ENCODE measurements at places on chromosomes 12 and 14.

DNA sequence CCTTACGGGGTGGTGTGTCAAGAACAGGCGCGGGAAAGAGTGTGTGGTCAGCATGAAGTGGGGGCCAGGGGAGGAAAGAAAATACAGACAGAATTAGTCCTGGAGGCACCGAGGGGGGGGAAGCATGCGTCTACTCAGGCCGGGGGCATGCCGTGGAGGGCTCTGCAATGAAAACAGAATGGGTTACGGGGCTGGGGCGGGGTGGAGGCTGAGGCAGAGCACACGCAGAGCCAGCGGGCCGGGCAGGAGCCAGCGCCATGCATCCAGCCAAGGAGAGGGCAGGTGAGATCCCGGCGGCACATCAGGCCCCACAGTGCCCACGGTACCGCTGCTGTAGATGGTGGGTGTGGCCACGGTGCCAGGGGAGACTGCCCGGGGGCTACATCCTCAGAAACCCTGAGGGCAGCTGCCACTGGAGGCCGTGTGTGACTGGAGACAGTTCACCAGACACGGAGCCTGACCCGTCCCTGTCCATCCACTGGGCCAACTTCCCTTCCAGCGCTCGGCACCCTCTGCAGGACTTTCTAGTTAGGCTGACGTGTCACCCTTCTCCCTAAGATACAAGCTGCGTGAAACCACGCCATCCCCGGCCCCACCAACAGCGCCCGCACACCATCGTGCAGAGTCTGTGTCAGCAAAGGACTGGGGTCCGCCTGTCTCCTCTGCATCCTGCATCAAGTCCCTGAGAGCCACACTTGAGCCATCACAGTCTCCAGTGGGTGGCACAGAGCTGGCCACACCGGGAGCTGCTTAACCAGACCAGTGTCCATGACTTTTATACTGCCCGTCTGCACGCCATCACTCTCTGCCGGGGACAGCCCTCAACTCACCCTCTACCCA, 87.4 kb downstream of the PIWIL1 start:
- DNase-seq: no peak

- no peak for DNase-seq
Observed at GRCh38 chr12:5988088-5988487, 43.0 kb upstream of the ANO2 start.

DNA sequence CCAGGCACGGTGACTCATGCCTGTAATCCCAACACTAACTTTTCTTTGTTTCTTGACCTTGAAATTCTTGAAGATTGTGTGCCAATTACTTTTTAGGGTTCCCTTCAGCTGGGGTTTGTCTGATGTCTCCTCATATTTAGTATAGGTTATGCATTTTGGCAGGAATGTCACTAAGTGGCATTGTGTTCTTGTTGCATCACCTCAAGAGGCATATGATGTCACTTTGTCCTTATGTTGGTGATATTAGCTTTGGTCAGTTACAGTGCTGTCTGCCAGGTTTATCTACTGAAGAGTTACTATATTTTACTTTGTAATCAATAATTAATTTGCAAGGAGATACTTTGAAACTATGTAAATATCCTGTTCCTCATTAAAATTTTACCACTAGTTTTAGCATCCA, 61.0 kb upstream of the BTG1 start:
- no peak for DNase-seq

DNA sequence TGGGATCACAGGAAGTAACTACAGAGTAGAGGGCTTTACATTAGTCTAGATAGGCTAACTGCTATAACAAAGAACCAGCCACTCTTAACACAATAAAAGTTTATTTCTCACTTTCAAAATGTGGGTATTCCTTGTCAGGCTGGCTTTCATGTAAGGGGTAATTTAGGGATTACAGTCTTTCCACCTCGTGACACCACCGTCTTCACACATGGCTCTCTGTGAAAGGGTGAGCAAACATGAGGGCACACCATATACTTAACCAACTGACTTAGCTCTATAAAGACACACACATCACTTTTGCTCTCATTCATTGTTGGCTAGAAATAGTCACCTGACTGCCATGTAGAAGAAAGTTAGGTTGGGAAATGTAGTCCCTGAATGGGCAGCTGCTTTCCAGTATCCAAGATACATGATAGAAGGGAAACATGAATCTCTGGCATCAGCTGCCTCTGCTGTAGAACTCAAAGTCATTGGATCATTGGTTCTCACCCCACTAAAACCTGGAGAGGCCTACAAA, 66.1 kb upstream of the CRY1 start:
- no peak for DNase-seq

- DNase-seq: no peak
Observed at GRCh38 chr12:131506426-131506825, 204.5 kb upstream of the SFSWAP start.

DNA sequence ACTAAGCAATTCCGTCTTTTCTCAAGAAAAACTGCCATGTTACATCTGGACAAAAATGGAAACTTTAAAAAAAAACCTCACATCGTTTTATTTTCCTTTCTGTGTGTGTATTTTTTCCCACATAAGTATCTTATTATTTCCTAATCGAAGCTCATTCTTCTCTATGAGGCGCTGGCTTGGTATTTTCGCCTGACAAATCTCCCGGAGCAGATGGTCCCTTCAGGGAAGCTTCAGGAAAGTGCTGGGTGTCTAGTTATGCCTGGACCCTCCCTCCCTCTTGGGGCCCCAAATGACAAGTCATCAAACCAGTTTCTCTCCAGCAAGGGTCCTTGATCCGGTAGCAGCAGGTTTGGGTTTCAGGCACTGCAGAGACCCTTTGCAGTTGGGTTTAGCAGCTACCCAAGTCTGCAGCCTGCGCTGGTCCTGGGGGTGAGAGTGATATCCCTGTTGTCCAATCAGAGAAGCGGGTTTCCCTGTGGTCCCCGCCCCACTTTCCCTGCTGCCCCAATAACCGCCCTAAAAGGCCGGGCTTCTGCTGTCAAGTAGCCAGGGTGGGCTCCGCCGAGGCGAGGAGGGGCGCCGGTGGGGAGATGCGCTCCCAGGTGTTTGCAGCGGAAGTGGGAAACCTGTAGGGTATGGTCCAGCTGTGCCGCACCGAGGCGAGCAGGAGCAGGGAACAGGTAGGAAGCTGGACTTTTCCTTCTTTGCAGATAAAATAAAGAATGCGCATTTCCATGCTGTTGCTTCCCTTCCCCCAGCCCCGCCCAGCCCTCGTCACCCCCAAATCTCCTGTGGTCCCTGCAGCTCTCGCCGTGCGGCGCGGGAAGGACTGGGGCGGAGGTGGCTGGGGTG, at the start of gene CNTN1:
Gene CNTN1 (plus strand): TSS at position 527 of the 852 bp plus-strand sequence.
- no peak for DNase-seq

DNA sequence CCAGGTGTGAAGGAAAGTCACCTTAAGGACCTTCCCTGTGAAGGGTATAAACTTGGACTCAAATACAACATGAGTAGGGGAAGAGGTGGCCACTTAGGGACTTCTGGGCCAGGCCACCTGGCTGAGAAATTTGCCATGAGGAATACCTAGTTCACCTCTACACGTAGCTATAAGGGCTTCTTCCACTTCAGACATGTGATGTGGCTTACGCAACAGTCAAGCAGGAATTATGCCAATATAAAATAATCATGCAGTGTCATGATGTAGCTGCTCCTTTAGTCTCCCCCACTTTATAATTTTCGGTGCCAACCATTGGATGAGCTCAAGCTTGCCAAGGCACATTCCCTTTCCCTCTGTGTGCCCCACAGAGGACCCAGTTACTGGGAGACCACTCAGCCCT, 166.6 kb upstream of the BCL2L14 start:
- DNase-seq: no peak

DNA sequence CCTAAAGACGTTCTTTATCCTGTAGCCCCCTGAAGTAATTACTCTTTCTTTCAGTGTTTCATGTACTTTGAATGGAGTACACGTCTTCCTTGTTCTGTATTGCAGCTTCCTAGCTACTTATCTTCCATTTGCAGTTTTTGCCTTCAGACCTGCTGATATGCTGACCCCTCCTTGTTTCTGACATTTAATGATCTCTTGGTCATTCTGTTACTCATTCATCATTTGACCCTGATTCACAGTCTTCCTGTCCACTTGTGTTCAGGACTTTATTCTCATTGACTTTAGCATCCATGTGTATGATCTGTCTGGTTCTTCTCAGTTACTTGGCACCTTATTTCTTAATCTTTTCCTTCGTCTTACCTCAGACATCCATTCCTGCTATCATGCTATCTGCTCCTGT, 22.2 kb downstream of the CPSF2 start:
- DNase-seq: no peak

- peak; percentile 9 for DNase-seq
Observed at GRCh38 chr14:61662437-61663311, 32.6 kb upstream of the HIF1A start.

- no peak for DNase-seq
Observed at GRCh38 chr12:68119250-68119649, 40.3 kb downstream of the IFNG start.

DNA sequence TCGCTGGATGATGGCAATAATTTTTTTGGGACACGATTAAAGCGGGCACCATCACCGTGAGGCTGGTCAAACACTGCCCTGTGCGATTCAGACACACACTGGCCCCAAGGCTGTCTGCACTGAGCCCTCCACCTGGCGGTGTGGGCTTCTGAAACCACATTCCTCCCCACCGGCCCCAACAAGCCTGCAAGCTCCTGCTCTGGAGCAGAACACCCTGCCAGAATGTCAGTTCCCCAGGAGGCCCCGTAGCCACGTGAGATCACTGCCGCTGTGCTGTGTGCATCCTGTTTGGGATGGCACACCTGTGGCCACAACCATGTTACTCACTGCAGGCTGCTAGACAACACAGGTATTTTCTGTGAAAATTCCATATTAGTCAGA, 7.9 kb downstream of the GSC start:
- DNase-seq: no peak

DNA sequence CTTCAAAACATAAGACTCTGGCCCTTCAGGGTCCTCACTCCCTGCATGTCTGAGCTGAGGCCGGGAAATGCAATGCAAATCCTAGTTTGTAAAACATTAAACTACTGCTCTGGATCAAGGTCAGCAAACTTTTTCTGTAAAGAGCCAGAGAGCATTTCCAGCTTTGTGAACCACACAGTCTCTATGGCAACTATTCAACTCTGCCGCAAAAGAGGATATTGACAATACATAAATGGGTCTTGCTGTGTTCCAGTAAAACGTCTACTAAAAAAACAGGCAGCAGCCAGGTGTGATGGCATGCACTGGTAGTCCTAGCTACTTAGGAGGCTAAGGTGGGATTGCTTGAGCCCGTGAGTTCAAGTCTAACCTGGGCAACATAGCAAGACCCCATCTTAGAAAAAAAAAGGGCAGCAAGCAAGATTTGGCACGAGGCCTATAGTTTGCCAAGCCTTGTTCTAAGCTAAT, 22.3 kb downstream of the DDX24 start:
- DNase-seq: no peak

- no peak for DNase-seq
Observed at GRCh38 chr12:70919597-70920035, 922 bp downstream of the PTPRR start.

- no peak for DNase-seq
Observed at GRCh38 chr14:79516009-79516408, 695.3 kb downstream of the DIO2 start.

DNA sequence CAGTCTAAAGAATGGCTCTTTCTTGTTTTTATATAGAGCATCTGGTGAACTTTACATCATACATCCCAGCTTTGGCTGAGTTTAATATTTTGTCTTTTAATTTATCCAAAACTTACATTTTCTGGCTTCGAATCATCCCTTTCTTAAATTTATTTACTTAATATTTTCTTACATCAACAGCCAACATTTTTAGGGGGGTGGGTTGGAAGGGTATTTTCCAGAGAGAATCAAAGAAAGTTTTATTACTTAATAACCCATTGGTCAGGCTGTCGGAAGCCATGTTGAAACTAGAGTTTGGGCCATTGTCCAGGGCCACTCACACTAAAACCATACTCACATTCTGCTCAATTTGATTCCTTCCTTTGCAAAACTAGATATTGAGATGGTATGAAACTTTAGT, 220.2 kb downstream of the AEBP2 start:
- DNase-seq: no peak

GRCh38 chr12:129791396-129791795, 112.4 kb downstream of the TMEM132D start:
- DNase-seq: no peak

DNA sequence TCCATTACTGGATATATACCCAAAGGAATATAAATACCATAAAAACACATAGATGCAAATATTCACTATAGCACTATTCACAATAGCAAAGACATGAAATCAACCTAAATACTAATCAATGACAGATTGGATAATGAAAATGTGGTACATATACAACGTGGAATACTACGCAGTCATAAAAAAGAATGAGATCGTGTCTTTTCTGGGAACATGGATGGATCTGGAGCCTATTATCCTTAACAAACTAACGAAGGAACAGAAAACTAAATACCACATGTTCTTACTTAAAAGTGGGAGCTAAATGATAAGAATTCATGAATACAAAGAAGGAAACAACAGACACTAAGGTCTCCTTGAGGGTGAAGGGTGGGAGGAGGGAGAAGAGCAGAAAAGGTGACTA, 76.5 kb downstream of the SLC38A4 start:
- no peak for DNase-seq

- DNase-seq: no peak
Observed at GRCh38 chr14:103436533-103436932, 51.3 kb downstream of the MARK3 start.

Data from hematopoietic multipotent progenitor cell treated with erythropoietin and hydrocortisone succinate and interleukin-3 and kit ligand, for 17 days (in vitro differentiated cells).